ENCODE measurements at places on chromosomes 12 and 14.

GRCh38 chr14:42316693-42317092, 710.0 kb downstream of the LRFN5 start:
- no peak for DNase-seq

DNA sequence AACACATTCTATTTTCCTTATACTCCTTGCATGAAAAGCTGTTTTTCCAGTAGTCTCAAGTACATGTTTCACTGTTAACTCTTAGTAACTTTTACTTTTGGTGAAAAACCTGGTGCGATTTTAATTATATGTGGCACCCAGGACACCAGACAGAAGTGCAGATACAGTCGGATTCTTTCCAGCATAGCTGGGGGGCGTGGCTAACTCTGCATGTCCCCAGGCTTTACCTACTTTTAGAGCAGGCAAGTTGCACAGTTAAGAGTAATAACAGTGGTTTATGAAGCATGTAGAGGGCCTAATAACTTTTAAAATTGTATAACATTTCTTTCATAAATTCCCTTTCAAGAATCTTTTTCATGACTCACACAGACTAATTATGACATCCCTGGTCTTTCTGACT, 70.7 kb downstream of the HSD17B6 start:
- no peak for DNase-seq

GRCh38 chr12:50723865-50724264, 40.0 kb upstream of the ATF1 start:
- DNase-seq: no peak

DNA sequence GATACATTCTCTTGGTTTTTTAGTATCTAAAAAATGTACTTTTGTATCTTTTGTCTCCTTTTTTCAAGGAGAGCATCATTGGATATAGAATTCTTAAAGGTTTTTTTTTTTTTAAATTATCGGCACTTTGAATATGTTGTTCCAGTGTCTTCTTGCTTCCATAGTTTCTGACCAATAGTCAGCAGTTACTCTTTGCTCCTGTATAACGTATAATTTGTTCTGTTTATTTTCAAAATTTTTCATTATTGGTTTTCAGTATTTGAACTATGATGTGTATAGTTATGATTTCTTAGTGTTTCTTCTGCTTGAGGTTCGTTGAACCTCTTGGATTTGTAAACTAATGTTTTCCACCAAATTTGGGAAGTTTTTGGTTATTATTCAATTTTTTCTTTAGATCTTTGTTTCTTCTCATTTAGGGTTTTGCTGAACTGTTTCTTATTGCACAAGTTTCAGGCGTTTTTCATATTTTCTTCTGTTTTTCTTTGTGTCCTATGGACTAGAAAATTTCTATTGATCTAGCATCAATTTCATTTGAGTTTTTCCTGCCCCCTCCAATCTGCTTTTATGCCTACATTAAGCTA, 93.9 kb downstream of the PLBD1 start:
- DNase-seq: no peak

DNA sequence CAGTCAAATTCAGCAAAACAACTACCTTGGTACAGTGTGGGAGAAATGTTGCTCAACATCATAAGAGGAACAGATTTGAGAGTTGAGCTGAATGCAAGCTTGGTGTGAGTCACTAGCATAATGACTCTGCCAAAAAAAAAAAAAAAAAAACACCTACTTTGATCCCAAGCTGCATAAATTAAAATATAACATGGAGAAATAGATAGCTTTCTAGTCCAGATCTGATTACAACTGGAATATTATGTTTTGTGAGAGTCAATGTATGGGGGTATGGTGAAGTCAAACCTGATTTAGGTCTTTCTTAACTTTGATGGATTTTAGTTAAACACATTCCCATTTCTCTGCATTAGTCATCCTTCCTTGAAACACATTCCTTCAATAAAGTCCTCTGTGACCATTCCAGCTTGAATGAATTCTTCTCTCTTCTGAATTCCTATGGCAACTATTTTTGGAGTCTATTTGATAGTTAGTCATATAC, 188.1 kb downstream of the SLC5A8 start:
- DNase-seq: no peak

GRCh38 chr14:63474111-63474510, 69.1 kb downstream of the PPP2R5E start:
- DNase-seq: no peak

DNA sequence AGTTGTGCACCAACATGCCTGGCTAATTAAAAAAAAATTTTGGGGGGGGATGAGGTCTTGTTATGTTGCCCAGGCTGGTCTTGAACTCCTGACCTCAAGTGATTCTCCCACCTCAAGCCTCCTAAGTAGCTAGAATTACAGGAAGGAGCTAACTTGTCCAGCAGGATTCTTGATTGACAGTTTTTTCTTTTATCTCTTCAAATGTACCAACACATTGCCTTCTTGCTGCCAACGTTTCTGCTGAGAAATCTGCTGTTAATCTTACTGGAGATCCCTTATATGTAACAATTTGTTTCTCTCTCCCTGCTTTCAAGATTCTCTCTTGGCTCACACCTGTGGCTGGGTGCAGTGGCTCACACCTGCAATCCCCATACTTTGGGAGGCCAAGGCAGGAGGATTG, 22.4 kb upstream of the MARK3 start:
- no peak for DNase-seq

Measured in stimulated activated CD8-positive, alpha-beta memory T cell treated with anti-CD3 and anti-CD28 coated beads, Interleukin-2, amount 100 ng/mL, for 1 hour (primary cell).